ENCODE measurements at places on chromosomes 16 and 17. TPM values are rescaled to one million over a fixed set of nuclear protein-coding genes. Genes with fewer than 3 reads are reported as not detected.

KRTAP4-4 gene
- total RNA-seq, result not detected

TAOK2 gene
- total RNA-seq, result 11.6 TPM

SKAP1 gene
- not detected for total RNA-seq

DYNLL2 gene
- 14.5 TPM for total RNA-seq

NPIPA2 gene
- not detected for total RNA-seq

CMTM4 gene
- 23.4 TPM for total RNA-seq

MYCBPAP gene
- total RNA-seq, result not detected

TEKT1 gene
- not detected for total RNA-seq

ARHGDIG gene
- total RNA-seq, result not detected

C17orf78 gene
- not detected for total RNA-seq

MAP2K6 gene
- 14.7 TPM for total RNA-seq

SLFN14 gene
- total RNA-seq, result not detected

MAF gene
- 7.9 TPM for total RNA-seq

HCRT gene
- total RNA-seq, result not detected

B9D1 gene
- total RNA-seq, result 46.3 TPM

IRX3 gene
- total RNA-seq, result 0.64 TPM

MEOX1 gene
- not detected for total RNA-seq

DNAH3 gene
- 0.12 TPM for total RNA-seq

PSMB3 gene
- total RNA-seq, result 607 TPM

TMC7 gene
- total RNA-seq, result 1.5 TPM

OR1A1 gene
- not detected for total RNA-seq

CCL1 gene
- not detected for total RNA-seq

DNAI2 gene
- total RNA-seq, result not detected

MYH2 gene
- total RNA-seq, result not detected

CD300A gene
- not detected for total RNA-seq

SLC12A3 gene
- not detected for total RNA-seq

GRB7 gene
- total RNA-seq, result 0.41 TPM

OR3A3 gene
- total RNA-seq, result not detected

GSPT1 gene
- total RNA-seq, result 76.1 TPM

PPL gene
- total RNA-seq, result 0.10 TPM

CA7 gene
- total RNA-seq, result not detected

VMO1 gene
- not detected for total RNA-seq

WWP2 gene
- total RNA-seq, result 15.1 TPM

VASN gene
- 22.8 TPM for total RNA-seq

HSD11B2 gene
- 0.10 TPM for total RNA-seq

CD300LB gene
- total RNA-seq, result not detected

CASKIN2 gene
- total RNA-seq, result 5.4 TPM

MT1M gene
- not detected for total RNA-seq

ZNF785 gene
- total RNA-seq, result 3.1 TPM

SDR42E2 gene
- total RNA-seq, result not detected
